ENCODE measurements at places on chromosomes 3 and 15.

DNA sequence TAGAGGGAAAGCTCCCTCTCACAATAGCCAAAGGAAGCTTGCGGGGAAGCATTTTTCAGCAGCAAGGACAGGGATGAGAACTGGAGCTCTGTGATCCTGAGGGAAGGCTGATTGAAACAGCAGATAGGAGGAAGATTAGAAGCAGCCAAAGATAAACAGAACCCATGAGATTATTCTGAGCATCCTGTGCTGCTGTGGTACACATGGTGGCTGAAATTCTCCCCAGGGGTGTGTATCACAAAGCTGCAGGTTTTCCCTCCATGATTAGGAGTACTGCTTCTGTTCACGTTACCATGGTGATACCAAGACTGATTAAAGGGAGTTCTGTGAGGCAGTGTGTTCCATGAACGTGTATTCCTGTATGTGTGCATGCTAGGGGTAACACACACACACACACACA is 30.3 kb upstream of the PSMD6 start:
- DNase-seq = no peak

- peak; percentile 71 for DNase-seq
Observed at GRCh38 chr15:57522148-57522547, 69.6 kb upstream of the MYZAP start.

DNA sequence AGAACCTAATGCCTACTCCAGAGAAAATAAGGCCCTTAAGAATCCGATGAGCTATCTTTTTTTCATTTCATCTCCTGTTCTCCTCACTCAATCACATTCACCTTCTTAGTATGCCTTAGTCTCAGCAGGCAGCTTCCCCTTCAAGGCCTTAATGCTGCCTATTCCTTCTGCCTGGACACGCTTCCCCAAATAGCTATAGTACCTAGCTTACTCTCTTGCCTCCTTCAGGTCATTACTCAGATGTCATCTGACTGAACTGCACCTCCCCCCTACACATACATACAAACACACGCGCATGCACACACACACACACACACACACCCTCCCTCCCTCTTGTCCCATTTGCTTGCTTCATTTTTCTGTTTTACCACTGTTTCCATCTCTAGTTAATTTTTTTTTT is 191.5 kb upstream of the MLF1 start:
- no peak for DNase-seq

DNA sequence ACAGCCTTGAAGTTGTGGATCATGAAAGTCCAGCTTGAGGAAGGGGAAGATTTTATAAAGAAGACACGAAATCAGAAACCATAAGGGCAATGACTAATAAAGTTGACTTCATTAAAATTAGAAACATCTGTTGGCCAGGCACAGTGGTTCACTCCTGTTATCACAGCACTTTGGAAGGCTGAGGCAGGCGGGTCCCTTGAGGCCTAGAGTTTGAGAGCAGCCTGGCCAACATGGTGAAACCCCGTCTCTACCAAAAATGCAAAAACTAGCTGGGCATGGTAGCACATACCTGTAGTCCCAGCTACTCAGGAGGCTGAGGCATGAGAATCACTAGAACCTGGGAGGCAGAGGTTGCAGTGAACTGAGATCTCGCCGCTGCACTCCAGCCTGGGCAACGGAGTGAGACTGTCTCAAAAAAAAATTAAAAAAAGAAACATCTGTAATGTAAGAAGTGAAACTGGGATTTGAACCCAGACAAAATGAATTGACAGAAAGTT is 7.9 kb upstream of the UBXN7 start:
- DNase-seq = no peak

GRCh38 chr3:19735111-19735510 is 198.9 kb downstream of the EFHB start:
- no peak for DNase-seq
